ENCODE measurements at places on chromosomes 5 and 9. TPM values are rescaled to one million over a fixed set of nuclear protein-coding genes. Genes with fewer than 3 reads are reported as not detected.

- DNase-seq: no peak
Measured at GRCh38 chr9:111924281-111924680, 27.7 kb downstream of the UGCG start.

FGD3 gene
- not detected for polyA plus RNA-seq

- DNase-seq: no peak
Measured at GRCh38 chr5:97105501-97106215, 36.8 kb downstream of the LIX1 start.

PCDHGB7 gene
- polyA plus RNA-seq: 13.2 TPM

GKAP1 gene
- 0.13 TPM for polyA plus RNA-seq

DNA sequence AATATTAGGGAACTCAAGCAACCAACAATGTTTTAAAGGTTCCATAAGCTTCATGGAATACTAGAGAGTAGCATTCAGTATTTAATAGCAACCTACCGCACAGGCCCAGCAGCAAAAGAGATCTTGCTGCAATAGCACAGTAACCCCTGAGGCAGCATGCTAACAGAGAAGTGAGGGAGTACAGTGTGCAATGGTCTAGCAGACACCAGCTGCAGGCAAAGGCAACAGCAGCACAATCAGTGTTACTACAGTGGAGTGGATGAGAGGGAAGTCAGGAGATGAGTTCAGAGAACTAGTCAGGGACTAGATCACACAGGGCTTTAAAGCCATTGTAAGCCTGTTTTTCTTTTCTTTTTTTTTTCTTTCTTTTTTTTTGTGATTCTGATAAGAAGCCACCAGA is 2.8 kb downstream of the TICAM2 start:
- DNase-seq: peak; percentile 76

NR4A3 gene
- polyA plus RNA-seq: 1.0 TPM

HAVCR1 gene
- not detected for polyA plus RNA-seq
